Breast epithelium (tissue), 4 donors: ENCODE measurements at places on chromosomes 5 and 9.

DNA sequence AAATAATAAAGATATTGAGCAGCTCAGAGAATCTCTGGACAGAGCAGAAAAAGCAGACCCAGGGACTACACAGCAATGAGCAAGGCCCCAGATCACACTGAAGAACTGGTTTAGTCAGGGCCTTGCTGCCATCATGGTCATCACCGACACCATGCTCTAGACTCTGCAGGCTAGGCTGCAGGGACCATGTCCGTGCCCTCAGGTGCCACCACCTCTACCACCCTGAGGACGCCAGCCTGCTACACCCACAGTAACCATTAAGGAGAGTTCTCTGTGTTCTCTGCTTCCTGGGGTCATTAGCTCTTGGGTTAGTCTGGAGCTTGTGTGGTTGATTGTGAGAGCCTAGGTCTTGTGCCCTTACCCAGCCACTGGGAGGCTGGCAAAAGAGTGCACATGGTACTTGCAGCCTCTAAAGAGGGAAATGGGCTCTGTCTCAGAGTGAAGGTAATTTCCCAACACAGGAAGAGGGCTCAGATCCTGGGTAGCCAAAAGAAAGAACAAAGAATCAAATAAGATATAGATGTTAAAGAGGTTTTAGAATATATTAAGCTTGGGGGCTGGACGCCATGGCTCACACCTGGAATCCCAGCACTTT is 31.9 kb upstream of the JADE2 start:
- no peak for DNase-seq

- DNase-seq = no peak
Observed at GRCh38 chr9:74674077-74674476, 176.9 kb downstream of the RORB start.

DNA sequence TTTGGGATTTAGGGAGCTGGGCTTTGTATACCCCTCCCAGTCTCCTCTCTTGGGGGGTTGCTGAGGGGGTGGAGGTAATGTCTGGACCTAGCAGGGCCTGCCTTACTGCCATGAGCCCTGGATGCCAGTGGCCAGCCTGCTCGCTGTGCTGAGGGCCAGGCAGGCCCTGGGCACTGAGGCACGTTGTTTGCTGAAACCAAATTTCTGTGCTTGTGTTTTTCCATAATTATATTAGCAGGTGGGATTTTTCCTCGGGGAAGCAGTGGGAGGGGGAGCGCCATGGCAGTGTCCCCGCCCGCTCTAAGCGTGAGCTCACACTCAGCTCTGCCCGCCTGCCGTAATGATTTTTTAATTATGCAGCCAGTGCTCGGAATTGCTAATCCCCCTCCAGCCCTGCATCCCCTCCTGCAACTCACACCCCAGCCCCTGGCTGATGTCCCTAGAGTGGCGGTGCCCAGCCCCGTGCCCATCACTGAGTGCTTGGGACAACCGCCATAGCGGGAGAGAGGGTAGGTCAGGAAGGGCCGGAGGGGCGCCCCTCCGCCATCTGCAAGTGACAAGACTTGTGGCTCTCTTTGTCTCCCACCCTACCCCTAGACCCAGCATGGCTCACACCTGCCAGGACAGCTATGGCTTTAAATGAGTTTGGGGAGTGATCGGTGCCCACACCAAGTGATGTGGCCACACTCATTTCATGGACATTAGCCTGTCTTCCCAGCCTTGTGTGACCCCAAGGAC is 20.9 kb downstream of the CXXC5 start:
- DNase-seq = no peak

- DNase-seq = no peak
Observed at GRCh38 chr9:133825555-133826218, 87.5 kb upstream of the SARDH start.

DNA sequence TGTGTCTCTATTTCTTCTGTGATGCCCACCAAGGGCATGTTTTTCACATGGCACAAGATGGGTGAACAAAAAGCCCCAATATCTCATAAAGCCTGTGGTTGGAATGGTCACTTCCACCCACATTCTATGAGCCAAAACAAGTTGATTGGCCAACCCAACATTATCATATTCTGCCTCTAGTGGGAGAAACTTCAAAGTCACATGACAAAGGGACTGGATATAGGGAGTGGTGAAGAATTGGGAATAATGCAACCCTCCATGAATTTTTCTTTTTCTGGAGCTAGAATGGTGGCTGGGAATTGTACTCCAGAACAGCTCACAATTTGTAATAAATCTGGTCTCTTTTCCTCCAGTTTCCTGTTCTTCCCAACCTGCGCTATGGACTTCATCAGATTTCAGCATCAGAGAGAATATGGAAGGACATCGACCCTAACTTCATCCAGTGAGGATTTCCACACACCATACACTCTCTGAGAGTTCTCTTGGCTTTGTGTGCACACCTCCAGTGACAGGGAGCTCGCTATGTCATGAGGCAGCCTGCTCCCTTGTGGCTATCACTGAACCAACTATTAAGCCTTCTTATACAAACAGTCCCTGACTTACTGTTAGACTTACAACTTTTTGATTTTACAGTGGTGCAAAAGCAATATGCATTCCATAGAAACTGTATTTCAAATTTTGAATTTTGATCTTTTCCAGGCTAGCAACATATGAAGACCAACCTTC is 12.0 kb upstream of the B4GALT1 start:
- no peak for DNase-seq

DNA sequence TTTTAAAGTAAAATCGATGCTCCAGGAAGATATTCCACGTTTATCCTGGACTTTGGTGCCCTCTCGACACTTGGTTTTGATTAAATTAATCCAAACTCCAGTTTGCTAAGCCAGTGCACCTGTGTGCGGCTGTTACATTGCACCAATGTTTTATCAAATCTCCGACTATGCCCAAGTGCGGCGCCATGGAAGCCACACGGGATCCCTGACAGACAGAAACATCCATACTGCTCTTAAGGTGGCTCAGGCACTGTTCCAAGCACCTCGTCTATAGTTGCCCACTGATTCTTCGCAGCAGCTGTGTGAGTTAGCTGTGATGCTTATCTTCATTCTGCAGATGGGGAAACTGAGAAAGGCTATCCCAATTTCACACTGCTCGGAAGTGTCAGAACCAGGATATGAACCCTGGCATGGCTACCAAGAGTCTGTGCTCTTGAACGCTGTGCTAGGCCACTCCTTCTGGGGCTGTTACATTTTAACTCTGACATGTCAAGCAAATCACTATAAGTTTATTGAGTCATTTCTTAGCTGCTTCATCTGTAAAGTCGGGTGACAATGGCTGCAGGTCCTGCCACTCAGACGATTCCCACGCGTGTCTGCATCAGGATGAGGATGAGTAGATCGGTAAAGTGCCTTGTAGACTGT is 113.0 kb downstream of the ADAMTS2 start:
- DNase-seq = peak; percentile 42
